Activated T-cell treated with anti-CD3 and anti-CD28 coated beads for 24 hours (primary cell): ENCODE measurements at places on chromosomes 5 and 9.

DNA sequence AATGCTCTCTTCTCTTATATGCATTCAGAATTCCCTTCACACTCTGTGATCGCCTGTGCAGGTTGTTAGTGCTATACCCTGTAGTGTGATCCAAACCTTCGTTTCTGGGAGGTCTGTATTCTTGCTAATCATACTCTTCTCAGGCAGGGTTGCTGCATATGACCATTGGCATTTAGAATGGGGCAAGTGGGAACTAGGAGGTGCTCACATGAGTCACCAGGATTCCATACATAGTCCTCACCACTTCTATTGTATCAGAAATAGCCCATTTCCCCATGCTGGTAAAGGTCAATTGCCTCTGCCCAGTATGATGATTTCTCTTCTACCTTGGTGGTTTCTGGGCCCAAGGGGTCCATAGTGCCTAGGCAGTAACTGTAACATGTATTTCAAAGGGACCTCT lies 443.5 kb upstream of the CDH6 start:
- no peak for DNase-seq

DNA sequence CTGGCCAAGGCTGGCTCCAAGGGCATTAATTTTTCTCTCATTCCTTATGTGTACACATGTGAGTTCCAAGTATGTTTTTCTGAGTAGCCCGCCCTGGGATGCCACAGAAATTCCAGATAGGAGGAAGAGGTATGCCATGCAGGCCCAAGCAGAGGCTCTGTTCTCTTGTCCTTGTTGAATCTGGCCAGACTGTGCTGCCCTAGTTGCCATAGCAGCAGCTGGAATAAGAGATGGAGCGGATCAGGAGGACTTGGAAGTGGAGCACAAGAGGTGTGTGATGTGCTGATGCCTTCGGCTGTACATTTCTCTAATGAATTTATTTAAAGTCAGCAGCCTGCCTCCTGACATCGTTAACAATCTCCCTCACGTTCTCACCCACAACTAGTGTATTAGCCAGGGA lies 235.6 kb upstream of the RPS23 start:
- DNase-seq = no peak

- DNase-seq = no peak
Measured at GRCh38 chr5:591746-592145, 20.4 kb upstream of the CEP72 start.

GRCh38 chr9:131657037-131657377 lies 82.9 kb downstream of the RAPGEF1 start:
- no peak for DNase-seq

DNA sequence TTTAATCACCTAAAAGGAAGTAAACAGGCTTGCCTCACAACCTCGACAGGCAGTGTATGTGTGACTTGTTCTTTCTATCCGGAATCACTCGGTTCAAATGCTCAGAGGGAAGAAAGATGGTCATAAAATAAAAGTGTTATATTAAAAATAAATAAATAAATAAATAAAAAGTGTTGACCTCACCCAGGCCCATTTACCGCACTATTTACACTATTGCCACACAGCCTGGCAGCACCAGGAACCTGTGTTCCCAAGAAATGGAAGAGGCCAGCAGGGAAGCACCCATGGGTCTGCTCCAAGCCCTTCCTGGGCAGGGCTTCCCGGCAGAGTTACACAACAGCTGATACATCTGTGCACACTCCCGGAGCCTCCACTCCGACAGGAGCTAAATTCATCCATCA lies 127.9 kb downstream of the EFNA5 start:
- DNase-seq = no peak

DNA sequence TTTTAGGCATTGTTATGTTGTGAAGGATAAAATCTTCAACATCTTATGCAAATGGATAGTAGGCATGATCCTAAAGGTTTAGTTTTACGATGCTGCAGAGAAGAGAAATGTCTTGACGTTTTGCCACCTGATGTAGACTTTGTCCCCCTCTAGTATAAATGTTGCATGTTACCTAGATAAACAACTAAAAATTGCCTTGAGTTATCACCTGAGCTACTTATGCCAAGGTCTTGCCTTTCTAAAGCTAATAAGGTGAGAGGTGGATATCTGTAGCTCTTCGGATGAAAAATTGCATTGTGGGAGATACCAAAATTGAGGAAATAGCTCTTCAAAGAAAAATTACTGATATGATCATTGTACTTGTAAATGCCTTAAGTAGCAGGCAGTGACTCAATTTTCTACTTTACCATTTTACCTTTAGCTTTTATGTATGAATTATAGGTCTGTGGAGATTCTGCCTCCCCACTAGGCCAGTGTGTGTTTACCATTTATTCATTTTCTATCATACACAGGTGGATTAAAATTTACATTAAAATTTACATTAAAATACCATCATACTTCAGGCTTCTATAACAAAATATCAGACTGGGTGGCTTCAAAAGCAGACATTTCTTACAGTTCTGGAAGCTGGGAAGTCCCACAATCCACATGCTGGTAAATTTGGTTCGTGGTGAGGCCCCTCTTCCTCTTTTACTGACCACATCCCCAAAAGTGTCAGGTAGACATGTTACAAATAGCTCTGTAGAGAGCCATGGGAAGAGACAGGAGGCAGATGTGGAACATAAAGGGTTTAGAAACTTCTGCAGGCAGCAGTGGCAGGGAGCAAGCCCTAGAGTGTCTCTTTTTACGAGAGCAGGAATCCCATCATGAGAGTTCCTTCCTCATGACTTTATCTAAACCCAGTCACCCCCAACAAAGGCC lies 100.7 kb upstream of the ERBIN start:
- no peak for DNase-seq

- no peak for DNase-seq
Measured at GRCh38 chr5:132363431-132364112, 5.9 kb upstream of the SLC22A5 start.

DNA sequence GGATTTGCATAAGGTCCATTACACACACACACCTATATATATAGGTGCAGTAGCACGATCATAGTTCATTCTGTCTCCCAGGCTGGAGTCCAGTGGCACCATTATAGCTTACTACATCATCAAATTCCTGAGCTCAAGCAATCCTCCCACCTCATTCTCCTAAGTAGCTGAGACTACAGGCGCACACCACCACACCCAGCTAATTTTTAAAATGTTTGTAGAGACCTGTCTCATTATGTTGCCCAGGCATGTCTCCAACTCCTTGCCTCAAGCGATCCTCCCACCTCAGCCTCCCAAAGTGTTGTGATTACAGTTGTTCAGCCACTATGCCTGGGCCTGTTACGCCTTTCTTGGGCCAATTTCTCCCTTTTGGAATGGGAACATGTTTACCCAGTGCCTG lies 39.7 kb downstream of the DNAJB5 start:
- no peak for DNase-seq

DNA sequence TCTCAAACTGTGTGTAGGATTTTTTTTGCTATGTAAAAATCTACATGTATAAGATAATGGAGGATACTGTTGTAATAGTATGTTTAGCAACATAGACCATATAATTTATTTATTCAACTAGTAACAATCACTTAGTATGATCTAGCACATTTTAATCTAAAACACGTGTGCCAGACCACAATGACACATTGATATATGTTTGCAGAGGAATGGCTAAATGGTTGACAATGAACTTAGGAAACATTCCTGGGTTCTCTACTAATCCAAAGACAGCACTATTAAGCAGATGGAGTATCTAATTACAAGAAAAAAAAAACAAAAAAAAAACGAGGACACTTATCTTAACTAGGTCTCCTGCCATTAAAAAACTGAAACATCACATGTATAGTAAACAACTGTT lies 261.7 kb upstream of the PAPPA start:
- DNase-seq = no peak

GRCh38 chr9:87518702-87519335 lies 21.2 kb downstream of the DAPK1 start:
- DNase-seq = no peak
